ENCODE measurements at places on chromosomes 11 and 22.

DNA sequence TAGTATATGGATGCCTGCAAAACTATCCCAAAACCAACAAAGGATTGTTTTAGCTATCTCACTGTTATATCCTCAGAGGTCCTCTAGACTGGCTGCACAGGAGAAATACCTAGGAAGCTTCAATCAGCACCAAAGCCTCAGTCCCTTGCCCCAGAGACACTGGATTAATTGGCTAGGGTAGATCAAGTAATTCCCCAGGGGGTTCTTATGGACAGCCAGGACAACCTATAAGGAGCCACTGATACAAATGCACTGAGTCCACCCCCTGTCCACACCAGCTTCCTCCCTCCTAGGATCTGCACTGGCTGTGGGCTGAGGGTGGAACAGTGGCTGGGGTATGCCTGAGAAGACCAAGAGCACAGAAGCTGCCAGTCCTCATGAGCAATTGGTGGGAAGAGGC, 16.3 kb downstream of the ADORA2A start:
- no peak for DNase-seq

GRCh38 chr11:72114570-72114969, 2.1 kb upstream of the ANAPC15 start:
- DNase-seq: no peak

- no peak for DNase-seq
These were observed 161.3 kb downstream of the JRKL start for GRCh38 chr11:96551136-96551535.

- no peak for DNase-seq
These were observed 22.0 kb upstream of the MYOD1 start for GRCh38 chr11:17697175-17697949.

DNA sequence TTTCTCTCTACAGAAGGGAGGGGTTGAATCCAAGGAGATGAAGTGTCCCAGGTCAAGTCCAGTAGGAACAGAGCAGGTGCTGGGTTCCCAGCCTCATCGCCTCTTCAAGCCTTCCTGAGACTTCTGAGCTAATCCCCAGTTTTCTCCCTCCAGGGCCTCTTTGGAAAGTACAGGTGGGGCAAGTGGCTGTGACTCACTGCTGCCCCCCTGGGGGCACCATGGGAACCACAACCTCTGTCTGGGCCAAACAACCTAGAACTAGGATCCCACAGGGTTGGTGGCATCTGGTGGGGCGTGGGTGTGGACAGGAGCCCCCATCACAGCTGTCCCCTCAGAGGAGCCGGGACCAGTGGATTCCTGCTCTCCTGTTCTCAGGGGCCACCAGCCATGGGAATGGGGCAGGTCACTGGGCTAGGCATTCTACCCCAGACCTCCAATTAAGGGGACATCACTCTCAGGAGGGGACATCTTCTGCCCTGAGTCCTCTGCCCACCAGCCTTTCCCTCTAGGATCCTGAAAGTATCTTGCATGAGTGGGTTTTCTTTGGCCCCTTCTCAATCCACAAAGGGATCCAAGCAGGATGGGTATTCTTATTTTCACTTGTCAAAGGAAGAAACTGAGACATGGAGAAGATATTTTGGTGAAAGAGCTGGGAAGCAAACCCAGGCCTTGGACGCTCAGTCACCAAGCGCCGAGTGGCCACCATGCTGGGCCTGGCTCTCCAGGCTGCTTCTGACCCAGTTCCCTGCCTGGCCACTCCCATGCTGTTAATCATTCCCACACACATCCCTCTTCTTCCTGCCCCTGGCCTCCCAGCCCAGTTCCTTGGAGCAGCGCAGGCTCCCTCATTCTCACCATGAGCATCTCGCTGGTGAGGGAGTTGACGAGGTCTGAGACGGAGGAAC, 23.8 kb downstream of the LRRC10B start:
- DNase-seq: peak; percentile 13

GRCh38 chr11:71201936-71202597, 50.3 kb downstream of the SHANK2 start:
- DNase-seq: no peak

DNA sequence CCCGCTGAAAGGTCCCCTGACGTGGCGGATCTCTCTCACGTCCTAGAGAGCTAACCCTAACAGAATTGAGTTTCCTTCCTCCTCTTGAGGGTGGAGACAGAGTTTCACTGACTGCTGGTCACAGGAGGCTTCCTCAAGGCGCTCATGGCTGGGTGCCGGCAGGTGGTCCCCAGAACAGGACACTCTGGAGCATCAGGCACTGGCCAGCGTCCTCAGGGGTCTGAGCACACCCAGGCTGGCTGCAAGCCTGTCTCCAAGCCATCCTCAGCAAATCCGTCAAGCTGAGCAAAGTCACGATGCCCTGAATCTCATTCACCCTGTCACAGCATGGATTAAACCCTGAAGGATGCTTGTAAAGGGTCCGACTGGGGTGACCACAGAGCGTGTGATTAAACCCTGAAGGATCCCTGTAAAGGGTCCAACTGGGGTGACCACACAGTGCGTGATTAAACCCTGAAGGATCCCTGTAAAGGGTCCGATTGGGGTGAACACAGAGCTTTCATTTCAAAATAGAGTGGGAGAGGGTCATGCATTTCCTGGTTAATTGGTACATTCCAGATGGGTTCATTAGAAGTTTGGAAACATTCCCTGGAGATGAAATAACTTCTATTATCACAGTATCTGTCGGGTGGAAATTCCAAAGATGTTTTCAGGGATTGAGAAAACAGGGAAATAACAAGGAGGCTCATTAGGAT, 473.0 kb downstream of the BRD1 start:
- no peak for DNase-seq

- no peak for DNase-seq
These were observed 58.3 kb upstream of the CYP2D6 start for GRCh38 chr22:42188808-42189447.

DNA sequence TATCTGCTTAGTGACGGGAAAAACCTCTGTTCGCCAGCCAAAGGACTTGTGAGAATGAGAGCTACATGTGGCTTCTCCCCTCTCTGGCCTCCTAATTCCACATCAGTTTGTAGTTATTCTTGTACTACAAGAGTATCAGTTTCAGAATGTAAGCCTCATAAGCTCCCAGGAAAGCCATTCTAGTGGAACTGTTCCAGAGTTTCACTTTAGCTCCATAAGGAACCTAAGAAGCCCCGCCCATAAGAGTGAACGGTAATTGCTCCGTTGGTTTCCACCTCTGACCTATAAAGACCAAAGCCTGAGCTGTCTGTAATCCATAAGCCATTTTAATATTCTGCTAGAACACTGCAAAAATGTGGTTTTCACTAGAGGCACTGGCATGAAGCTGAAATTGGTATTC, 53.0 kb downstream of the SIK3 start:
- no peak for DNase-seq

GRCh38 chr11:60183591-60184205, 815 bp upstream of the MS4A6A start:
- no peak for DNase-seq

DNA sequence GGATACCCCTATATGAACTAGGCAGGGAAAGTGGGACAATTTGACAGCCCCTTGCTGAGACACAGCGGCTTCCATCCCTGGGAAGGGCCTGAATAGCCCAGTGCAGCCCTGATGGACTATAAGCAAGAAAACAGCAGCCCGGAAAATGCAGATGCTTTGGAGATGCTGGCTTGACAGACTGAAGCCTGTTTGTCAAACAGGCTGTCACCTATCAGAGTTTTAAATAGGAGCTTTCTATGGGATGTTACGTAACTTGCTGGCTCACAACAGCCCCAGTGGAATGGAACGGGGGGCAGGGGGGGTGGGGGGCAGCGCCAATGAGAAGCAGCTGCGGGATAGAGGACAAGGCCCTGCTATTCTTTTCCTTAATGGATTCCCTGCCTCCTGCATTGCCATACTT, 91.9 kb upstream of the NTM start:
- no peak for DNase-seq

GRCh38 chr22:27113211-27113635, 455.8 kb downstream of the MIAT start:
- DNase-seq: no peak

DNA sequence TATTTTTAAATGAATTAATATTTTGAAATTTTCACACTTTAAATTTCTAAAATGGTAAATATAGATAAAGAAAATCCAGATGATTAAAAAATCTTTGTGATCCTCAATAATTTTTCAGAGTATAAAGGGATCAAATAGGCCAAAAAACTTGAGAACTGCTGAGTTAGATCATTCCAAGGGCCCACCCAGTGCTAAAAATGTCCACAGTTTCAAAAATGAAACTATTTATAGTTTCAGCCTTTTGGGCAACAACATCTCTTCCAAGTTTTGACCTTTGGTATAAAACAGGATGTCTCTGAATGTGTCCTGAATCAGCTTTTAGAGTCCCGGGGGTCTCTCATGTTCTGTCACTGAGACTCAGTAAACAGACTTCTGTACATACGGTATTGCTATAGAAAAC, 20.9 kb upstream of the BAIAP2L2 start:
- DNase-seq: no peak

GRCh38 chr22:45129703-45130524, 33.8 kb upstream of the NUP50 start:
- DNase-seq: no peak

DNA sequence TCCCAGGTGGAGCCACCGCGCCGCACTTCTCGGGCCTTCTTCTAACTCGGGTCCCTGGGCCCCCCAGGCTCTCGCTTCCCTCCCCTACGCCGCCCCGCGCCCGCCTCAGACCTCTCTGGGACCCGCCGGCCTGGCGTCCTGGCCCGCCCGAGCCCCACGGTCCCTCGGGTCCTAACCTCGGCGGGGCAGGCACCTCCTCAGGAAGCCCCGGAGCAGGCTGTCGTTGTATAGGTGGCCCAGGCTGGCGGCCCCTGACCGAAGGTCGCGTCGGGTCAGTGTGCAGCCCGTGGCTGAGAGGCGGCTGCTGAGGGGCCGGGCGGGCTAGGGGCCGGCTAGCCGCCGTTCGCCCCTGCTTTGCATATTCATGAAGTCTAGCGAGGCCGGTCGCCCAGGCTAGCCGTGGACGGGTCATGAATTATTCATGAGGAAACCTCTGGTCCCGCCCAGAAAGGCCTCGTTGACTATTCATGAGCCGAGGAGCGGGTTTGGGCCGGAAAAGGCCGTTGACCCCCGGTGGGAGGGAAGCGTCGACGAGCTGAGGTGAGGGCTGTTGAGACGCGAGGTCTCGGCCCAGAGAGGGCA, at the start of gene HORMAD2:
HORMAD2 (plus strand) TSS at position 513 of the 582 bp plus-strand sequence. CDS start 13,489 bp downstream, outside the sequence.
- DNase-seq: no peak

GRCh38 chr11:61009392-61010275, 38.2 kb downstream of the CD6 start:
- DNase-seq: no peak

GRCh38 chr11:76270389-76270788, 64.1 kb upstream of the WNT11 start:
- no peak for DNase-seq

GRCh38 chr11:118620529-118621070, 13.2 kb downstream of the PHLDB1 start:
- DNase-seq: no peak

DNA sequence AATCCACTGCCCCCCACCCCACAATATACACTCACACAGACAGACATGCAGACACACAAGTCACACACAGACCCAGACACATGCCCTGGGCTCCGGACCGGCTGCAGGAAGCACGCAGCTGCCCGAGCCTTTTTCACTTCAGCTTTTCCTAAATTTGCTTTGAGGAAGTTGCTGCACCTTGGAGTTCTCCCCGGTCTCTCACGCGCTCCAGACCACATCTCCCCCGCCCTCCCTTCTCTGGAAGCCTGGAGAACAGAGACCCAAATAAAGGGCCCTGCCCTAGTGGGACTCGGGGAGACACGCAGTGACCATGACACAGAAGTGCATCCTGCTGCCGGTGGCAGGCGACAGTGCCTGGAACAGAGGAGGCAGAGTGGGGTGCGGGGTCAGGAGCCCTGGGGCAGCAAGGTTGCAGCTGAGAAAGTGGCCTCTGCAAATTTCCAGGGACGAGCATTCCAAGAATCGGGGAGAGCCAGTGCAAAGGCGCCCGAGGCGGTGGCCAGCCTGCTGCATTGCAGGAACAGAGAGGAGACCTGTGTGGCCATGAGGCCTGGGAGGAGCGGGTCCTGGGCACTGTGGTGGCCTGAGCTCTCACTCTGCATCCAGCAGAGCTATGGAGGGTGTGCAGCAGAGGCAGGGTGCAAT, 19.1 kb downstream of the RPL3 start:
- DNase-seq: no peak

- DNase-seq: no peak
These were observed 1.0 kb downstream of the TMEM151A start for GRCh38 chr11:66292543-66293332.

- DNase-seq: no peak
These were observed 9.5 kb downstream of the MACROD1 start for GRCh38 chr11:64156235-64157011.

- DNase-seq: no peak
These were observed 71.4 kb upstream of the MPEG1 start for GRCh38 chr11:59283825-59284772.

DNA sequence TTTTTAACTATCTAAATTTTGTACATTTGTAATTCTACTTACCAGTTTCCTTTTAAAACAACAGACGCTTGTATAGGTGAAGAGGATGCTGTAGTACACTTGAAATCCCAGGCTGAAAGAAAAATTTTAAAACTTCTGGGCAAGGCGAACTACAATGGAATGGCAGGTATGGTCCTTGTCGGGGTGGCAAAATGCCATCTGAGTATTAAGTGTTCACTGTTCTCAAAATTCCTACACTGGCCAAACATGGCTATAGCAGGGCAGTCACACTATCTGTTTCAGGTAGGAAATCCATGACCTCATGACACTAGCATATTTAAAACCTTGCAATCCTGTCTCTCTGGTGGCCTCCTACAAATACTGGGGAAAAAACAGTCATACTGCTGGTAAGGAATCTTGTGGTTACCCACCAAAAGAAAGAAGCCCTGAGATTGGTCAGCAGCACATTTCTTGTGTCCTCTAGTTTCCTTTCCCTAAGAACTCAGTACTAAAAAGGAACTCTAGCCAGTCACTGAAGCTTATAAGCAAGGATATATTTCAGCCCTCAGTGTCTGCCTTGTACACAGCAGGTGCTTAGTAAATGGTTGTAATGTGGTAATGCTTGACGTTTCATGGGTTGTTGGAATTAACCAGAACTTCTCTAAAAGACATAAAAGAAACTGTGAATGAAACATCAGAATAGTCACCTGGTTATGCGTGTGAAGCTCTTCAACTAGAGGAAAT, 5.2 kb upstream of the ZC3H12C start:
- DNase-seq: no peak

DNA sequence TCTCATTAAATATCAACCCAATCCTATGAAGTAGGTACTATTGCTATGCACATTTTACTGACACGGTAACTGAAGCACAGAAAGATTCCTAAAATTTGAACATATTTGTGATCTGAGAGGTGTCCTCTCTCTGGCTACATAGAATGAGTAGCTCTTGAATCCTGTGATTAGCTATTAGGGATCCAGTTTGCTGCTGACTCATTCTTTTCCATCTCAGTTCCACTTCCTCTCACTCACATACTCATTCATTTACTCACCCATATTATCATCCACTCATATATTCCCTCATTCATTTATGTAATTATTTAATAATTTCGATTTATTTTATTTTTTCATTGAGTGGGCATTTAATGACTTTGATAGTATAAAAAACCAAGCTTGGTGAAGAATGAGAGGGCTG, 42.7 kb downstream of the OR5B17 start:
- DNase-seq: no peak

Data from stimulated activated CD8-positive, alpha-beta memory T cell treated with anti-CD3 and anti-CD28 coated beads, Interleukin-15, amount 100 ng/mL, for 24 hours (primary cell).